ENCODE measurements at places on chromosomes 7 and 10. TPM values are rescaled to one million over a fixed set of nuclear protein-coding genes. Genes with fewer than 3 reads are reported as not detected.
A peak's percentile ranks its signal among the peaks of the same experiment; 100 is the strongest.

- H3K27me3 ChIP-seq, result no peaks in the 10 kb centered on the region
- DNase-seq, result no peak
- H3K4me3 ChIP-seq, result no peak overlapping the region
- H3K27ac ChIP-seq, result no peak overlapping the region
These were observed 36.4 kb downstream of the ADAP1 start for GRCh38 chr7:918118-918425.

GRCh38 chr7:32319012-32319382 lies 171.2 kb downstream of the LSM5 start:
- no peak overlapping the region for H3K27ac ChIP-seq
- no peaks in the 10 kb centered on the region for H3K36me3 ChIP-seq
- no peaks in the 10 kb centered on the region for H3K4me1 ChIP-seq
- H3K27me3 ChIP-seq, result no peaks in the 10 kb centered on the region

GRCh38 chr10:103849880-103850571 lies 5.3 kb downstream of the SH3PXD2A start:
- no peaks in the 10 kb centered on the region for H3K27me3 ChIP-seq
- no peaks in the 10 kb centered on the region for H3K36me3 ChIP-seq
- peaks cover 69% of the 10 kb centered on the region for H3K4me1 ChIP-seq
- peak; percentile 50 for DNase-seq
- H3K27ac ChIP-seq, result peak overlapping the region; percentile 65
- H3K4me3 ChIP-seq, result peak overlapping the region; percentile 40

DNA sequence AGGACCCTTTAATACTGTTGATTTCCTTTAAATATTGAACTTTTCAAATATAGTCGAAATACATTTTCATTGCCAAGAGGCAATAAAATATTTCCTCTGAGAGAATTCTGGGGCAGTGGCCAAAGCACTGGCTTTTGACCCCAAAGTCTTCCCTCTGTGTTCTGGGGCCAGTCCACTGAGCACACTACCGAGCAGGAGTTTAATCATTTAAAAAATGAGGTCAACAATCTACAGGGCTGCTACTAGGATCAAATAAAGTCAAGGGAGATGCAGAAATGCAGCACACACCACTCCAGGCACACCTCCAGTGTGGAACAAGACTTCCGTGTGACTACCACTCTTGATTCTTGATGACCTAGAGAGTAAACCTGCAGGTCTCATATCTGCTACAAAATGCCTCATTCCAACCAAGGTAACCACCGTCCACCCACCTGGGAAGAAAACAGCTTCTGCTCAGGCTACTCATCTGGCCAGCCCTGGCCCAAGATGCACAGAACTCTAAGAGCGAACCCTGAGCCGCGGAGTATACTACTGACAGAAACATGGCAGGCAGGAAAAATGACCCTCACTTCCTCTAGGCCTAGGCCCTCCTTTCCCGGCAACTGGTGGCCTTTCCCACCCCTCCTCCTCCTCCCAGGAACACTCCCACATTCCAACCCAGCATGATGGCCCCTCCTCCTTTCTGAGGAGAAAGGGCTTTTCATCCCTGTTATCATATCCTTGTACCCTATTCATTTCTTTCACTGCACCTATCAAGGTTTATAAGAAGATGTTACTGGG lies 97.7 kb downstream of the ALOX5 start:
- H3K36me3 ChIP-seq, result no peaks in the 10 kb centered on the region
- no peaks in the 10 kb centered on the region for H3K4me1 ChIP-seq
- H3K27me3 ChIP-seq, result no peaks in the 10 kb centered on the region
- H3K27ac ChIP-seq, result no peak overlapping the region
- no peak overlapping the region for H3K4me3 ChIP-seq
- DNase-seq, result no peak

- H3K4me3 ChIP-seq, result no peak overlapping the region
- H3K4me1 ChIP-seq, result no peaks in the 10 kb centered on the region
- no peaks in the 10 kb centered on the region for H3K27me3 ChIP-seq
- no peak overlapping the region for H3K27ac ChIP-seq
- no peaks in the 10 kb centered on the region for H3K36me3 ChIP-seq
These were observed 34.8 kb upstream of the DMBT1 start for GRCh38 chr10:122525788-122526187.

Gene CALCR
- total RNA-seq, result not detected

Gene PON3
- not detected for total RNA-seq

Gene CALY
- not detected for total RNA-seq

Gene ZC3HAV1L
- total RNA-seq, result 10.4 TPM

Gene GRIFIN
- not detected for total RNA-seq

Gene KCND2
- total RNA-seq, result 0.14 TPM
